Stimulated activated CD4-positive, alpha-beta T cell treated with anti-CD3 and anti-CD28 coated beads, Interleukin-4, amount 100 ng/mL, for 24 hours (primary cell): ENCODE measurements at places on chromosomes 7 and 10.

- no peak for DNase-seq
Observed at GRCh38 chr7:80150611-80151273, 16.1 kb downstream of the GNAI1 start.

DNA sequence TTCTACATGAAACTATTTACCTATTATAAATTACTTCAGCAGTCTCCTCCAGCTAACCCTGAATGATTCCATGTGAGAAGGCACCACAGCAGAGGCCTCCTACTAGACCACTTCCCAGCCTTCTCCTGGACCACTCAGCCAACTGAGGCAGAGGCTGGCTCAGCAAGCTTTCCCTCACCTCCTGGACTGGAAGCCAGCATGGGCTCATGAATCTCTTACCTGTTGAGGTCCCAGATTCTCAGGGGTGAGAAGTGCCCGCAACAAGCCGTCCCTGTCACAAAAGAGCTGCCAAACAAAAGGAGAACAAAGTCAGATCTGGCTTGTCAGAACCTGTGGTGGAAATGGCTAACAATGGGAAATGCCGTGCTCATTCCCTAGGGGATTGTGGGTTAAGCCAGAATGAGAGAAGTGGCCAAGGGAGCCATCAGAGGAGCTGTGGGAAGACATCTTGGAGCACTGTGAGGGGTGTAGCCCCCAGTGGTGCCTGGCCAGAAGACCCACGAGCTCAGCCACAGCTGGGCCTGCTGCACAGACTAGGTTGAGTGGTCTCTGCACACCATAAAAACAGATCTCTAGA is 36.5 kb downstream of the DPCD start:
- no peak for DNase-seq

GRCh38 chr10:114881901-114882300 is 56.1 kb upstream of the TRUB1 start:
- DNase-seq: no peak

DNA sequence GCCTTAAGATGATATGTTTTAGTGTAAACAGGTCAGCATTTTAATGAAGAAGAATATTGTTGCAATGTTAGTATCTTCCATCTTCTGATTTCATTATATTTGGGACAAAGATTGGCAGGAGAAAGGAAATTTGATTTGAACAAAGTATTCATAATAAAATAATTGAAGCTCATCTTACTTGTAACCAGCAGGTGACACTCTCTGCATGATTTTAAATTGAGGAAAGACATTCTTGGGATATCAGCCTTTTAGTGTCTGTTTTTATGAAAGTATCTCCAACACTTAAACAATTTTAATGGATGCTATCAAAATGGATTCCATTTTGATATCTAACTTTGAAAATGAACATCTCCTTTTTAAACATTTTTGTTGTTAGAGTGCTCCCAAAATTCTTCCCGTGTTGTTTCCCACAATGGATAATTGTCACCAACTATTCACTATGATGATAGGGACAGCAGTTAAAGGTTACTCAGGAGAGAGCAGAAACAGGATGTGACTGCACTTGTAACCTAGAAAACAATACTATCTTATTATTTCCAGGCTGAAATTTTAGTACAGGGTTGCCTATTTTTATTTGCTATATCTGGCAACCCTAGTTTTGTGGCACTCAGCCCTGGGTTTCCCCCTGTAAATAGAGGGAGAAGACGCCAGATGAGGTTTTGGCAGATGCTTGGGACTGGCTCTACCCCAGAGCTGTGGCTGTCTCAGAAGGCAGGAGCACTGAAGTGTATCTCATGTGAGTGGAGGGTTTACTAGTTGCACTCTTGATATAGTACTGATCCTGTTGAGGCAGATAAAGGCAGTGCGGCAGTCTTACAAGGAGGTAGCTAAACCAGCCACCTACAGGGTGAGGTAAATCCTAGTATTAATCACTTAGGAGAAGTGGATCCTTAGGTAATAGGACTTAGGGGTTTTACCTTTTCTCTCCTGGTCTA is 31.0 kb upstream of the ABCB4 start:
- DNase-seq: no peak

- DNase-seq: no peak
Observed at GRCh38 chr10:47176206-47176902, 123.6 kb upstream of the GDF10 start.

DNA sequence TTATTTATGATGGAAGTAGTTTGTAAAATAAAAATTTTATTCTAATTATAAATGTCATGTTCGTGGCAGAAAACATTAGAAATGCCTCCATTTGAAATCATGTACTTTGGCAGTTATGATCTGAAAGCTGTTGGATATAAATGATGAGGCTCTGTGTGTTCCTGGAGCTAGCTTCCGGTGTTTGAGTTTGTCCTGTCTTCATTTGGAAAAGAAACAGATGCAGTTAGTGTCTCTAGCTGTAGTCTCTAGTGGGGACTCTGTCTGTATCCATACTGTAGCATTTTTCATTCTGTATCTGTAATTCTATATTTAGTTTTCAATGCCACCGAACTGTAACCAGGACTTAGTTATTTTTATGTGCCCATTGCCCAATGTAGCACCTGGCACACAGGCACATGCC is 197.0 kb upstream of the FZD1 start:
- no peak for DNase-seq

DNA sequence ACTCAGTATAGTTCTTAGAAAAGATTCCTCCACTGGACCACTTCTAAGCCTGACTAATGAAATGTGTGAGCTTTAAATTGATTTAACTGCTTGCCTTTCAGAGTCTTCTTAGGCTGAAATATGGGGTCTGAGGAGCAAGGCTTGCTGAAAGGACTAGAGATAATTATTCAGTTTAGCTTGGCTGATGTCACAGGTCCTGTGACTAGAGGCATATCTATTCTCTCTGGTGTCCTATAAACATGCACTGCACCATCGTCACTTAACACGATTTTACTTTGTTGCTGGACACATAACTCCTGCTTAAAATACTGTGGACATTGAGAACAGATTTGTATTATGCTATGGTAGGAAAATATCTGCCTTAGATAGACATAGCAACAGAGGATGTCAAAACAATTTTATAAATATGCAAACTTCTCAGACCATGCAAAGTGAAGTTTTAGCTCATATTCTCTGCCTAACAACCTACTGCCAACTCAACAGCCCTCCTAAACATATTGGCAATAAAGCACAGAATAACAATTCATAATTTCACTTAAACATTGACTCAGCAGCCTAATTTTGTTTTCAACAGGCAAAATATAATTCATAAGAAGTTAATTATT is 80.2 kb downstream of the RNF133 start:
- DNase-seq: no peak

GRCh38 chr7:133827707-133828623 is 299.2 kb upstream of the LRGUK start:
- DNase-seq: no peak

- no peak for DNase-seq
Observed at GRCh38 chr10:60101821-60102220, 195.5 kb upstream of the CCDC6 start.

- no peak for DNase-seq
Observed at GRCh38 chr10:101061624-101062231, at the start of gene KAZALD1. Gene KAZALD1 (plus strand): TSS chr10:101061989. CDS start chr10:101062593, 604 bp downstream.

DNA sequence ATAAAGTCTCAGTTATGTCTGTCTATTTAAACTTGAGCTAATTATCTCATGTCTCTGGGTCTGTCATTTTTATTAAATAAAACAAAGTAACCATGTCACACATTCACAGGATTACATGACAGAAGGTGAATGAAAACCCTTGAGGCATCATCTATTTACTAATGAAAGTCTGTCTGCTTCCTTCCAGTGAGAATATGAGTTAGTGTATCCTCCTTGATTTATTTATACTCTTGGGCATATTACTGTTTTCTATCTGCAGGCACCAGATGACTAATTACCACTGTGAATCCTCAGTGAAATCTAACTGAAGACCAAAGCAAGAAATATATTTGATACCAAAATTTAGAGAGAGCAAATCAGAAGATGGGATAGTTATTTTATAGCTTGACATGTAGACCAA is 163.7 kb downstream of the CDC14C start:
- DNase-seq: no peak
